ENCODE measurements at places on chromosomes 1 and 21.

DNA sequence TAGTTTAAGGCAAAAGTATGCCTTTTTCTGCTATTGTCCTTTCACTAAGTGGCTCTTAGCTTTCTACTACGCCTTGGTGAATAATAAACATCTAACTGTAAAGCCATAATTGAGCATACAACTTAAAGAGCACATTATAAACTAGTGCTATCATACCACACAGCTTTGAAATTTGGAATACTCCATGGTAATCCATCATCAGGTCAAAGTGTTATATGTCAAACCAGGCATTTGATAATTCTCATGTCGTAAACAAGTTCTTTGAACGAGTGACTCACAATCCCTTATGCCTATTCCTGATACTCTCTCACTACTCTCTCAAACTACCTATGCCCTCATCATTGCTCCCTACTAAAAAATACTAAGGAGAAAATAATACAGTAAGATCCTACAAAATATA lies 60.3 kb upstream of the FMN2 start:
- DNase-seq = no peak

DNA sequence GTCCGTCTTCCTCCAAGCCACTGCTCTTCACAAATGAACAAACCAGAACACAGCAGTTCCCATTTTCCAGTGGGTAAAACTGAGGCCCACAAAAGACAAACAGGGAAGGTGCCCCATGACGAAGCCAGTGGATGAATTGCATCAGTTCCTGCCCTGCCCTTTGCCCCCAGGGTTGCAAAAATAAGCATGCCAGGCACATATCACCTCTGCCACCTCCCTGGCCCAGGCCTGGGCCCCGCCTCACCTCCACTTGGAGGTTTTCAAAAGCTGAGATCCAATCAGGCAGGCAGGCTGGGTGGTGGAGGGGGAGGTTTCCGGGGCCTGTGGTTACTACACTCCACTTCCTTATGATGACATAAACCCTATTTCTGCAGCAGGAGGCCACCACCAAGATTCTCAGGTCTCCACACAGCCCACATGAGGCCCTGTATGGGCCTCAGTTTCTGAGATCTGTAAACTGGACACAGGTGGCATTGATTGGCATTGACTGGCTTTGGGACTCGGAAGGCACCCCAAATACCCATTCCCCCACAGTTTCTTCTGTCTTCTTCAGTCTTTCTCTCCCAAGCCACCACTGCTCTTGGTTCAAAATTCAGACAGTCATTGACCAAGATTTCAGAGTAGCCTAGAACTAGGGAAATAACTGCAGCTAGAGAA lies 4.1 kb downstream of the KIF21B start:
- no peak for DNase-seq

- no peak for DNase-seq
Measured at GRCh38 chr1:94709891-94710581, 110.1 kb upstream of the SLC44A3 start.

- DNase-seq = no peak
Measured at GRCh38 chr1:23430803-23431202, 6.3 kb upstream of the TCEA3 start.

GRCh38 chr1:156746728-156747631 lies 4.5 kb downstream of the HDGF start:
- DNase-seq = peak; percentile 84

DNA sequence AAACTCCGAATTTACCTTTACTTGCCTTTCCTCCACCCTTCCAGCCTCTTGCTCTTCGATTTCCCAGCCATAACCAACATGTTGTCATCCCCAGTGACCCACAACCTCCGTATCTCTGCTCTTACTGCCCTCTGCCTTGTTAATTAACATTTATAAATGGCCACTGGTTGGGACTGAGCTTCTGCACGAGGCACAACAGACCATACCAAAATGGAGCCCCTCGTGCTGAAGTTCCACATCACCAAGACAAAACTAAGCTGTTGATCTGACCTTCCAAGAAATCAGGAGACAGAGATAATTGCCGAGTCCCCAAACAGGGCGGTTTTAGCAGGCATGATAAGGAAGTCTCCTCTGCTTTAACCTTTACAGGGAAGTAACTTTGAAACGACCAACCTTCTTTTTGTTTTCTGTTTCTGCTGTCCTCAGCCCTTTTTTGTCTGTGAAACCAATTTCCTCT lies 71.9 kb downstream of the NMNAT2 start:
- no peak for DNase-seq

DNA sequence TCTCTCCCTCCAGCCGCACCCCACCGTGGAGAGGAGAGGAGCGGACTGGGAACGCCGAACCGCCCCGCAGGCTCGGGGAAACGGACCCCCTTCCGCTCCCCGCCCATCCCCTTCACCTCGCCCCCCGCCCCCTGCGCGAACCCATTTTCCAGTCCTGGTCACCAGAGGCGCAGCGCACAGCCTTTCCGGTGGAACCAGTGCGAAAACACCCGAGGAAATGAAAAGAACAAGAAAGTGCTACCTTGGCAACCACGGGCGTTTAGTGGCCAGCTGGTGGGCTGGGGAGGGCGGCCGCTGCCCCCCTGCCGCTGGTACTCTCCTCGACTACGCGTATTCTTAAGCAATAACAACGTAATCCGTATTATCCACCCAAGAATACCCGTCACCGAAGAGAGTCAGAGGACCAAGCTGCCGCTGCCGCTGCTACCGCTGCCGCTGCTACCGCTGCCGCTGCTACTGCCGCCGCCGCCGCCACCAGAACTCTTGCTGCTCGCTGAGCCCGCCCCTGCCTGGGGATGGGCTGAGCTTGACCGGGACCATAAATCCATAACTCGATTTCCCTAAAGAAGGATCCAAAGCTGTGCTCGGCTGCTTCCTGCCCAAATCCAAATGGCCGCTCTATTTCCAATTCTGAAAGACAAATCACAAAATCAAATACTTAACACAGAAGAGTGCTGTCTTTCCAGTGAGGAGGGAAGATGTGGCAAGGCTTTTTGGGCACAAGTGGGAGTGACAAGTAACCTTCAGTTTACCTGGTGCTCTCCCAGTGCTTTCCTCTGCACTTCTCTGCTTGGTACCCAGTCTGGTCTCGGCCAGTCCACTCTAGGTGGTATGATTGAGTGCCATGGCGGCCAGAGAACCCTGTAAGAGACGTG lies 125.2 kb upstream of the DPYD start:
- no peak for DNase-seq

DNA sequence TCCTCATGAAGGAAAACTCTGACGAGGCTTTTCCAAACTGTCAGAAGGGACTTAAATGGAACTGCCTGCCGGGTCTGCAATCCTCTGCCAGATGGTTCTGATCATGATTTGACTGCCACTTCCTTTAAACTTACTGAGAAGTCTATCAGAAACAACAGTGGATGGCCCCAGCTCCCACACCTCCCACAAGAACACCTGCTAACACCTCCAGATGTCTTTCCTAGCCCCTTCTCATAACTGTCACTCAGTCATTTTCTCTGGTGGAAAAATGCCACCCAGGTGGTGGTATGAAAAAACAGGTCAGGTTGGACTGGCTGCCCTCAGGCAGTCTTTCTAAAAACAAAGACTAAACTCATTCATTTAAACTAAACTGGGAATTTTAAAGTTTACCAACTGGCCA lies 66.7 kb upstream of the ABCD3 start:
- DNase-seq = no peak

DNA sequence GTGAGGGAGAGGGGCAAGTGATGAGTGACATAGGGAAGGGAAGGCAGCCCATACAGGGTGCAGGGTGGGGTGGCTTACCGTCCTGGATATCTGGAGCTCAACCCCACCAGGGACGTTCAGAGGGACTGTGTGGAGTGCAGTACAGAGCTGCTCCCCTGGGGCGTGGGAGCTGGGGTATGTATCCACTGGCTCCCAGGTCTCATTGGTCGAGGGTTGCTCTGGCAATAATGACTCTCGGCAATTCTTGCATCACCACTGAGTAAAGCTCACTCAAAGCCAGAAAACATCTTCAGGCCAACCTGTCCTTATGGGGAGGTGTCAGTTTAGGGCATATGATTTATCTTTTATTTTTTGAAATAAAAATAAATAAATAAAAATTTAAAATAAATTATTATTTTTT lies 43.2 kb upstream of the RUNX3 start:
- DNase-seq = no peak

GRCh38 chr1:43970502-43970901 lies 692 bp downstream of the DPH2 start:
- DNase-seq = no peak

- DNase-seq = no peak
Measured at GRCh38 chr21:46151989-46152926, 3.1 kb downstream of the FTCD start.

GRCh38 chr1:1167398-1167821 lies 6.3 kb upstream of the TTLL10 start:
- DNase-seq = no peak

DNA sequence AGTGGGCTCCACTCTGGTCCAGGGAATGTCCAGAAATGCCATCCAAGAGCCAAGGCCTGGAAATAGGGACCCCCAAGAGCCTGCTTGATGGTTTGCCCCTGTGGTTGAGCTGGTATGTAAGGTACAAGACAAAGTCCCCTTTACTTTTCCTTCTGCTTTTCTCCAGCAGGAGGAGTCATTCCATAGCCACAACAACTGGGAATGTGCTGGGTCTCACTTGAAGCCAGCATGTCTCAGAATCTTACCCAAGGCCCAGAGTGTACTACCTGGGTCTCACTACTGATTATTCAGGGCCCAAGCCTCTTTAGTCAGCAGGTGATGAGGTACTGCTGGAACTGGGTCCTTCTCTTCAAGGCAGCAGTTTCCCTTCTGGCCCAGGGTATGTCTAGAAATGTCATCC lies 62.1 kb upstream of the CD55 start:
- no peak for DNase-seq

- no peak for DNase-seq
Measured at GRCh38 chr1:93703643-93704042, 22.0 kb upstream of the BCAR3 start.

DNA sequence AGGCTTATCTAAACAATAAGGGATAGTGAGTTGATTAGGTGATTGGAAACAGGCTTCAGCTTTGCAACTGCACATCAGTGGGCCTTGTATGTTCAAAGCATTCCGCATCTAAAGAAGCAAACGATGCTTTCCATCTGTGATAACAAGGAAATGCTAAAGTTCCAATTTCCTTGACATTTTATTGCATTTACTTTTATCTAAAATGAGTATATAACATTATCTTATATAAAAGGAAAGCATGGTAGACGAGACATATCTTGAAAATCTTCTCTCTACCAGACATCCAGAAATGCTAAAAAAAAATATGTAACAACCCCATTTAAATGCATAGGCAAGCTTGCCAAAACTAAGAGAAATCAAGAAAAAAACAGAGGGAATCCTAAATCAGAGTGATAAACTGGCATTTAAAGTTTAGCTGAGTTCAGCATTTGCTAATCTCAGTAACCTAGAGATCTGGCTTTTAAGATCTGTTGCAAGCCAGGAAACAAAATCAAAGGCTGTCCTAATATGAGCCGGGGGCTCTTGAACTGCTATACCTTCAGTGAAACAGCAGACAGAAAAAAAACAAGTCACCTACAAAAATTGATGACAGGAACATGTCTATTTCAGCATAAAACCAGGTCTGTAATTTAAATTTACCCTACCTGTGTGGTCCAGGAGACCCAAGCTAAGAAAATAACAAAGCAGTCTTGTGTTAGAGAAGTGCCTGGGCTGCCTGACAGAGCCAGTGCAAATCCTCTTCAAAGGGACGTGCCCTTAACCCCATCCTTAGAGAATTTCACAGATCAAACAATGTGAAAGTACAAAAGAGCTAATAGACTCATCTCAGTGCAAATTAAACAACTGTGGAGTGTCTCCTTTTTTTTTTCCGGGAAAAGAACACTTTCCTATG lies 3.1 kb upstream of the RGS13 start:
- DNase-seq = no peak

GRCh38 chr1:1225238-1225845 lies 6.5 kb downstream of the SDF4 start:
- no peak for DNase-seq

DNA sequence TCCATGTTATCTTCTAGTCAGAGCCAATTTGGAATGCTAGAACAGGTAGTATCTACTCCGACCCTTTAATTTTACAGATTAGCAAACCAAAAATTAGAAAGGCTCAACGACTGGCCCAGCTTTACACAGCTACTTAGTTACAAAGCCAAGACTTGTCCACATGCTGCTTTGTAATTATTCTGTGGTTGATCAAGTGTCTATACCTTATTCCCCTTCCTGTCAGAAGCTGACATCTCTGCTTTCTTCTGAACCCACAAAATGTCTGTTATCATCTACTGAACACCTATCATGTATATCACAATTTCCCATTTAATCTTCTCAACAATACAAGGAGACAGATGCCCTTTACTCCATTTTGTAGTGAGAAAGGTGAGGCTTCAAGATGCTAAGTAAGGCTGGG lies 15.6 kb downstream of the TGFBR3 start:
- DNase-seq = no peak

DNA sequence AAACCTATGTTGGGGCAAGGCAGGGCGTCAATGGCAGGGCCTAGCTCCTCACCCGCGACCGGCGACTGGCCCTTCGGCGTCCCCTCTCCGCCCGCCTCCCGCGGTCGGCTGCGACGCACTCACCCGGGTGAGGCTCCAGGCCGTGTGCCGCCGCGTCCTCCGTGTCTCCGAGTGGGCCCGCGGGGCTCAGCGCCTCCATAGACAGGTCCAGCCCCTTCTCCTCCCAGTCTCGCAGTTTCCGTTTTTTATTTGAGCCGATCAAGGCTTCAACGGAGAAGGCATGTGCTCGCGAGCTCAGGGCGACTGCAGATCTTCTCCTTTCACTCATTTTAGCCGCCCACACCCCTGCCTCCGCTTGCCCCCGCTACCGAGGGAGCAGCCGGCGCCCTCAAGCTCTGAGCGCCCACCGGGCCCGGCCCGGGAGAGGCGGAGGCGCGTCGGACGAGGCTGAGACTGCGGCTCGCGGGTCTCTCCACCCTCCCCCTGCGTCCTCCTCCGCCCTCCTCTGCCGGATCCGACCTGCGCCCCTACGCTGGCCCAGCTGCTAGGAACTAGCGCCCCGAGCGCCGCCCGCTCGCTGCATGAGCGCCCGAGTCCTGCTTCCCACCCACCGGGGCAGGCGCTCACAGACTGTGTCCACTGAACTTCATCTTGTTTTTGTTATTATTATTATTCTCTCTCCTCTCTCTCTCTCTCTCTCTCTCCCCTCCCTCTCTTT lies 516 bp downstream of the TBX15 start:
- no peak for DNase-seq

- DNase-seq = no peak
Measured at GRCh38 chr1:37575692-37576091, 19.0 kb downstream of the DNALI1 start.

DNA sequence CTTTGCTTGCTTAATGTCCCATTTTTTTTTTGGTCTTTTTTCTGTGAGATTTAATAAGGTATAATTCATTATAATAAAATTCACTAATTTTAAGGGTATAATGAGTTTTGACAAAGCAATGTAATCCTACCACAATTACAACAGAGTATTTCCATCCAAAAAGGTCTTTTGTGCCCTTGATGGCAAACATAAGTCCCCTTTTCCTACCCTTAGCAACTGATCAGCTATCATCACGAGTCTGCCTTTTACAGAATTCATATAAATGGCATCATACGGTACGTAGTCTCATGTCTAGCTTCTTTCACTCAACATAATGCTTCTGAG lies 7.5 kb downstream of the SDHB start:
- no peak for DNase-seq

GRCh38 chr1:67738401-67738800 lies 53.4 kb downstream of the GADD45A start:
- no peak for DNase-seq

Measured in cerebellum (tissue), 4 donors.